ENCODE measurements at places on chromosomes 5 and 9.

DNA sequence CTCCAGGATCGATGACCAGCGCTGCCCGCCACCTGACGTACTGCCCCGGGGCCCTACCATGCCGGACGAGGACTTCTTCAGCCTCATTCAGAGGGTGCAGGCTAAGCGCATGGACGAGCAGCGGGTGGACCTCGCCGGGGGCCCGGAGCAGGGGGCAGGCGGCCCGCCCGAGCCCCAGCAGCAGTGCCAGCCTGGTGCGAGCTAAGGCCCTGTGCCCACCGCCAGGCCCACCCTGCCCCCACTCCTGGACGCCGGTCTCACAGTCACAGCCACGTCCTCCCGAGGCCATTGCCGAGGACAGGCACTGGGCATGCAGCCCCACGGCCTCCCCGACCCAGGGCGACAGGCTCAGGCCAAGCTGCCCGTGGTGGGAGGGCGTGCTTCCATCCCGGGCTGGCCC, 5.5 kb downstream of the DNLZ start:
- DNase-seq = no peak

DNA sequence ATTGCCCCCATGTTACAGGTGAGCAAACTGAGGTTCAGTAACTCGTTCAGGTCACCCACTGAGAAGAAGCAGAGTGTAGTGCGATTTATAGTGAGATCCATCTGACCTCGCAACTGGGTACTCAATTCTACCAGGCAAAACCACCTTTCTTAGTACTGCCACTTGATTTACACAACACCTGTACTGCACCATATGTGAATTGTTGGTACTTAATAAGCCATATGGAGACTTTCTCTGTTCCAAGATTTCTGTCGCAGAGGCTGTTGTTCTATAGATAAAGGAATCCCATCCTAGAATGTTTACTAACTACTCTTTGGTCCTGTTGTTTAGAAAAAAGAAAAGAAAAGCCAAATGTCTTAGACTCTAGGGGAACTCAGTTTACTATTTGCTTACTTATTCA, 287.5 kb downstream of the KCTD16 start:
- no peak for DNase-seq

GRCh38 chr9:135962696-135963307, 1.6 kb upstream of the UBAC1 start:
- DNase-seq = no peak

GRCh38 chr9:126393876-126394275, 67.2 kb downstream of the MVB12B start:
- no peak for DNase-seq

- DNase-seq = no peak
These were observed 195.2 kb downstream of the PTTG1 start for GRCh38 chr5:160616712-160617497.
